ENCODE measurements at places on chromosomes 6 and 20.

DNA sequence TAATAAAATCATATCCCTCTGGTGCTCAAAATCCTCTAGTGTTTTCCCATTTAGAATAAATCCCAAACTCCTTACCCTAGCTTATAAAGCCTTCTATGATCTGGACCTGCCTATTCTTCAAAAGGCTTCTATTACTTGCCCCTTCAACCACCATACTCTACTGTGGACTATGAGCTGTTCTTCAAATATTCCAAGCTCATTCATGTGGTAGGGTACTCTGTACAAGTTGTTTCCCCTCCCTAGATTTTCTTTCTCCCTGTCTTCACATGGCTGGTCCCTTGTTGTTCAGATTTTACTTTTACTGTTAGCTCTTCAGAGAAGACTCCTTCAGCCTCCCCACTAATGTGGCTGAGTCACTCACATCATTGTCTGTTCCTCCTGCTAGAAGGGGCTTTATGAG is 193.2 kb downstream of the OGFRL1 start:
- DNase-seq, result no peak

GRCh38 chr6:164693944-164694343 is 615.5 kb downstream of the C6orf118 start:
- DNase-seq, result no peak

DNA sequence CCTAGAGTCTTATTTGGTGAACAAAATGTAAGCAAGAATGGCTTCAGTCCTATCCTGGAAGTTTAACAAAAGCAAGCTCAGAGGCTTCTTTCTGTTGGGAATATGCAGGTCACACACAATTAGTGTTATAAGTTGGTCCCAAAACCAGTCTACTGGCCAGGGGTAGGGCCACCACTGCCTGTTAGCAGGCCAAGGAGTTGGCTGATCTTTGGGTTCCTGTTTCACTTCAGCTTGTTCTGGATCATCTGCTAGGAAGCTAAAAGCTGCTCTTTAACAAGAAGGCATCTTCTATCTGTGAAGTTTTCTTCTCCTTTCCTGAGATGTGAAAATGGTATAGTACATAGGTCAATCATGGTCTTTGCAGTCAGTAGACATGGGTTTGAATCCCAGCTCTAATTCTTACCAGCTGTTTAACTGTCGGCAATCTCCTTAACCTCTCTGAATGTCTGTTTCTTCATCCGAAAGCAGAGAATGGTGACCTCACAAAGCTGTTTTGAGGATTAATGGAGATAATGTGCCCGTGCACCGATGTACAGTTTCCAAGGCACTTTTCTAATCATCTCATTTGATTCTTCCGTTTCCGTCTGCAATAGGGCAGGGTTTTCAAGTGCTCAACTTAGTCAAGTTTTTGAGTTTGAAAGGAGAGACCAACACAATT is 271.2 kb upstream of the TAB2 start:
- DNase-seq, result no peak

DNA sequence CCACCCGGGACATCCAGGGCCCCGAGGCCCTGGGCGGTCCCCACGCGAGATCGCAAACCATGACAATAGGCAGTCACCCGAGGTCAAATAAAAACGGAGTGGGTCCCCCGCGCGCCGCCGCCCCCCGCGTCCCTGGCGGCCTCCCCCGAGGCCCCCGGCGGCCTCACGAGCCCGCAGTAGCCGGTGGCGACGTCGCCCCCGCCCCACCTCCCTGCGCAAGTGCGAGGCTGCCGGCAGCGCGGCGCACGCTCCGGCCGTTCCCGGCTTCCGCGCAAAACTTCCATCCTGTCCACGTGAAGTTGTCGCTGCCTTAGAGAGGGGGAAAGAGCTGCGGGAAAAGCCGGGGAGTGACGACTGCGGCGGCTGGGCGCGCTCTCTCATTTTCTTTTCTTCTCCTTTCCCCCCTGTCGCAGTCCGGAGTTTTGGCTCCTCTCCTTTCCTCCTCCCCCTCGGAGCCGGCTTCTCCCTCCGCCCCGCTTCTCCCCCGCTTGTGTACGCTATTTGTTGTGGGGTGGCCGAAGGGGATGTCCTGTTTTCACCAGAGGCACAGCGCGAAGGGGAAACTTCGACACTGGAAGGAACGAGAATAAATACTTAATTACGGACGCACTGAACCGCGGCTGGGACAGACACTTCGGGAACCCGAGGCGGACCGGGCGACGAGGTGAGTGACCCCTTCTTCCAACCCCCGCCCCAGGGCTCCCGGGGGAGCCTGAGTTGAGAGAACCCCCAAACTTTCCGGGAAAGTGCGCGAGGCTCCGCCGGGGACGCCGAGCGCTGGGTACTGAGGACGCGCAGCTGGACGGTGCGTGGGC is at the start of gene EYA4:
EYA4 (plus strand) TSS at position 272 of the 815 bp plus-strand sequence. CDS start 33,424 bp downstream, outside the sequence.
- DNase-seq, result peak; percentile 68

DNA sequence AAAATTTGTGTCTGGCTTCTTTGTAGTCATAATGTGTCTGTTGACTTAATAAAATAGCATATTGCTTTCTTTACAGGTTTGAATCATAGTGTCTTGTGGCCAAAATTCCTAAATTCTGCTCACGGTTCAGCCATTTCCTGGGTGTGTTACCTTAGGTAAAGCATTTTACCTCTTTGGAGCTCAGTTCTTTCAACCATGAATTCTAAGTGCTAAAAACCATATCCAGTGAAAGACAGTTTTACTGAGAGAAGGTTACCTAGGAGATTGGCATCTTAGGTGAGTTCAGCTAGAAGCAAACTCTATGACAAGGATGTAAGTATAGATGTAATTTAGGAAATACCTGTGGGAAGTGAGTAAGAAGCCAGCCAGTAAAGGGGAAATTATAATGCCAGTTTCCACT is 20.7 kb downstream of the CRYBG1 start:
- DNase-seq, result no peak

GRCh38 chr6:133891149-133891926 is 2.4 kb downstream of the TCF21 start:
- DNase-seq, result peak; percentile 67

DNA sequence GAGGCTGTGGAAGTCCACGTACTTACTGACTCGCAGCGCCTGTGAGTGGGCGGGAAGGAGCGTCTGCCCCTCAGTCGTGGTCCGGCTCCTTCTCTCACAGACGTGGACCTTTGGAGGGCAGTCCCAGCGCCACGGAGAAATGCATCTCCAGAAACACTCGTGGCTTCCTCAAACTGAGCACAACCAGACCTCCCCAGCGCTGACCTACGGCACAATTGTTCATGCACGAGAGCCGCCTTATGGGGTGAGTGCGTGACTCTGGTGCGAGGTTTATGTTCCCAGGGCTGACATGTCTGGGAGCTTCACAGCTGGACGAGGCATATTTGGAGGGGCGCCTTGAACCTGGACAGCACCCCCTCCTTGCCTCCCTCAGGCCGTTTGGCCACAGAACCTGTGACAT is 29.7 kb downstream of the FRMD1 start:
- DNase-seq, result no peak

DNA sequence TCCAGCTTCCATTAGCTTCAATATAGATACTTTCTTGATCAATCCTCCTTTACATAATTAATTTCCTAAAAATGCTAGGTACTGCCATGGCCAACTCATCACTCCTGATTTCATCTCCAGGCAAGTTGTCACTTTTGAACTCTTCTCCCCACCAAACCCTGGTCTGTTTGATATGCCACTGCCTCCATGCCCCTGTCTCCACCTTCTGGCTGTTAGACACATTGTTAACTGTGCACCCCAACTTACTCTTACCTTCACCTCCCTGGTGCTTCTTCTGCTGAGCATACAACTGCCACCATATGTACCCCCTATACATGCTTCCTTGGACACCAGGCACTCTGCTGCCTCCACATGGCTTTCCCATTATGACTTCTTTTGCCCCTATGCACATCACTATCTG is 21.9 kb upstream of the AIG1 start:
- DNase-seq, result no peak

GRCh38 chr20:49699200-49699992 is 14.3 kb downstream of the B4GALT5 start:
- DNase-seq, result no peak

GRCh38 chr6:73308712-73309534 is 45.2 kb downstream of the DPPA5 start:
- peak; percentile 54 for DNase-seq

DNA sequence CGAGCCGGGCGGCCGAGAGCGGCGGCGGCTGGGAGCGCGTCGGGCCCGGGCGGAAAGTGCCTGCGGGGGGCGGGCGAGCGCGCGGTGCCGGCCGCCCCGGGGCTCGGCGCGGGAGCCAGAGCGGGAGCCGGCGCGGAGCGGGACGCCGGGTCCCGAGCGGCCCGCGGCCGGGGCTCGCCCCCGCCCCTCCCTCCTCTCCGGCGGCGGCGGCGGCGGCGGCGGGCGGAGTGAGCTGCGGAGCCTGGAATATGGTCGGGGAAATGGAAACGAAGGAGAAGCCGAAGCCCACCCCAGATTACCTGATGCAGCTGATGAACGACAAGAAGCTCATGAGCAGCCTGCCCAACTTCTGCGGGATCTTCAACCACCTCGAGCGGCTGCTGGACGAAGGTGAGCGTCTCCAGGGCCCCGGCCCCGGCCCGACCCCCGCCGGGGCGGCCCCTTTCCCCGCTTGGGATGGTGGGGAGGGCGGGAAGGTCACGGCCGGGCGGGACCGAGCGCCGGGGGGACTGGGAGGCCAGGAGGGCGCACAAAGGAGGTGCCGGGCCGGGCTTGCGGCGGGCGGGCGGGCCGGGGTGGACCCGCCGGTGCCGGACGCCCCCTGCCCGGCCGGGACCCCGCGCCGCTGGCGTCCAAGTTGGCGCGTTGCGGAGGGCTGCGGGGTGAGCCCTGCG is 565 bp downstream of the QKI start:
- no peak for DNase-seq

DNA sequence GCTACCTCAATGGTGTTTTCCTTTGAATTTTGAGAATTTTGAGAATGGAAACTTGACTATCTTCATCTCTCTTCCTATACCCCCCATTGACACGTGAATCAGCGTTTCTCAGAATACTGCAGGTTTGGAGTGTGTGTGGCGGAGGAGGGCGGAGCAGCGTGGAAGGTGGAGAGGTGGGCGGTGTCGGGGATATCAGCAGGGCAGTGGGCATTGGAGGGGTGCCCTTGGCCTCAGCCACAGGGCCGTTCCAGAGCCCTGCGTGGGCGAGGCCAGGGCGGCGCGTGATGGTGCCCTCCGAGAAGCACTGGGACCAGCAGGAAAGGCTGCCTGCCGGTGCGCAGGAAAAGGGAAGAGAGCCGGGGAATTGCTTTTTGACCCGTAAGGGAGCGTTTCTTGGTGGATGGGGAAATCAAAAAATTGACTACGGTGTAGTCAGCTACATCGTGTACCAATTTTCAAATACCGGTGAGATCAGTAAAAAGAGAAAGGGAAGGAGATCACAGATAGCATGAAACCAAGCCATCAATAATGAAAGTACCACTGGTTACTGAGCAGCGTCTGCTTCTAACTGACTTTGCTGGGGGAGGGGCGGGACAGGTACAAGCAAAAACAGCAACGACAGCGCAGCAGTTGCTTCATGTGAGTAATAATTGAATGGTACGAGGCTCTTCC is 82.7 kb upstream of the DUSP22 start:
- DNase-seq, result no peak

GRCh38 chr6:169166896-169167580 is 86.6 kb downstream of the THBS2 start:
- no peak for DNase-seq

- no peak for DNase-seq
These were observed 54.5 kb downstream of the TRIM38 start for GRCh38 chr6:26016963-26017631.

GRCh38 chr6:12324748-12325147 is 34.6 kb downstream of the EDN1 start:
- DNase-seq, result no peak

- DNase-seq, result no peak
These were observed 157.6 kb downstream of the HDGFL1 start for GRCh38 chr6:22726966-22727365.

DNA sequence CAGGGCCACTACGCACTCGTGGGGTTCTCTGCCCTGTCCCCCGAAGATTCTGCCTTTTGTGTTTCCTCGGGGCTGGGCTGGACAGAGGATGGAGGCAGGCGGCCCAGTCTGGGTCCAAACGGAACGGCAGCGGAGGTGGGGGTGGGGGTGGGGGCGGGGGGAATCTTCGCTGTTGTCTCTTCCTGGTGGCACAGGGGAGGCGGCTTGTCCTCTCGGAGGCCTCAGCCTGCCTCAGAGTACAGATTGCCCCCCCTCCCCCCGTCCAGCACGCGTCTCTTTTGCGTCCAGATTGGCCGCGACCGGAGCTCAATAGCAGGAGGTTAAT is 1.4 kb upstream of the INSM1 start:
- no peak for DNase-seq

- DNase-seq, result no peak
These were observed 85.9 kb downstream of the CRYBG1 start for GRCh38 chr6:106446287-106446885.

DNA sequence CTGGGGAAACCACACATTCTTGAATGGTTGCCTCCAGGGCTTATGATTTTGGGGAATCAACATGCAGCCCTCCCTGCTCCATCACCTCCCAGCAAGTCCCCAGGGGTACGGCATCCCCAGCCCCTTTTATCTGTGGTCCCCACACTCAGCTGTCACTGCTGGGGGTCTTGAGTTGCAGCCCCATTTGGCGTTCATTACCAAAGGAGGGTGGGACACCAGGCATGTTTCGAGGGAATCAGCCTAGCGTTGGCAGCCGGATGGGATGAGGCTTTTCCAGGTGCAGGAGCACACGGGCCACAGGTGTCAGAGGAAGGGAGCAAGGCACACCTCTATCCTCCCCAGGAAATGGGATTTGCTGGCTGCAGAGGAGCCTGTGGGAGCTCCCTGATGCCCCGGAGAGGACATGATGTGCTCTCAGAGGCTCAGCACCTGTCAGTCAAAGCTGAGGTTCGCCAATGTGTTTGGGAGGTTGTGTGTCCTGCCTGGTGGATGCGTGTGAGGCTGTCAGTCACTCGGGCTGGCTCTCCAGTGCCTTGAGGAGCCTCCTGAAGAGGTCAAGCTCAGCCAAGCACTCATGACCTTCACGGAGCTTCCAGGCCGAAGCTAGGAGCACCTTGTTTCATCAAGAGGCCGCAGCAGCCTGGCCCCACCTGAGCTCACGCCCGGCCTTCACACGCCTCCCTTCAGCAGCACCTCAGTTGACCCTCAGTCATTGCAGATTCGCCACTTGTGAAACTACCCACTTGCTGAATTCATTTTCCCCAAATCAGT is 95.0 kb downstream of the ERMARD start:
- no peak for DNase-seq

- DNase-seq, result no peak
These were observed 29.9 kb upstream of the MTRF1L start for GRCh38 chr6:153032255-153032882.
